ENCODE measurements at places on chromosomes 3 and 15.

- peak; percentile 89 for DNase-seq
Measured at GRCh38 chr3:170745211-170745718, 124.7 kb downstream of the RPL22L1 start.

DNA sequence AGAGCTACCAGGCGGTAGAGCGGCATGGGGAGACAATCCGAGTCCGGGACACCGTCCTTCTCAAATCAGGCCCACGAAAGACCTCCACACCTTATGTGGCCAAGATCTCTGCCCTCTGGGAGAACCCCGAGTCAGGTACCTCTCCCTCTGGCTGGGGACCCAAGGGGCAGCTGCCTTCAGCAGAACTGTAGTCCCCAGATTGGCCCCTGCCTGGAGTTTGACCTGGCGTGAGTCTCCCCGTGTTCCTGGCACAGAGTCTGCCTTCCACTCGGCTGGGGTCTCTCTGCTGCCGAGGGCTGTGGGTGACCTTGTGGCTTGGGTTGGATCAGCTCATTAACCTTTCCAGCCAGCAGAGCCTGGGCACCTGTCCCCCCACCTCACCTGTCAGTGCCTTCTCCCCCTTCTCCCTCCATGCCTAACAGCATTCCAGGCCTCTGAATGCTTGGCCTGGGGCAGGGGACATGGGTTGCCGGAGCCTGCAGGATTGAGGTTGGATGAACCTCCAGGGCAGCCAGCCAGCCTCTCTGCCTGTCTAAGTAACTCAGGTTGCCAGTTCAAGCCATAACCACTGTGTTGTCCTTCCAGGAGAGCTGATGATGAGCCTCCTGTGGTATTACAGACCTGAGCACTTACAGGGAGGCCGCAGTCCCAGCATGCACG is 6.8 kb upstream of the CHST14 start:
- DNase-seq: no peak

GRCh38 chr3:188421151-188421821 is 267.3 kb downstream of the LPP start:
- peak; percentile 89 for DNase-seq

DNA sequence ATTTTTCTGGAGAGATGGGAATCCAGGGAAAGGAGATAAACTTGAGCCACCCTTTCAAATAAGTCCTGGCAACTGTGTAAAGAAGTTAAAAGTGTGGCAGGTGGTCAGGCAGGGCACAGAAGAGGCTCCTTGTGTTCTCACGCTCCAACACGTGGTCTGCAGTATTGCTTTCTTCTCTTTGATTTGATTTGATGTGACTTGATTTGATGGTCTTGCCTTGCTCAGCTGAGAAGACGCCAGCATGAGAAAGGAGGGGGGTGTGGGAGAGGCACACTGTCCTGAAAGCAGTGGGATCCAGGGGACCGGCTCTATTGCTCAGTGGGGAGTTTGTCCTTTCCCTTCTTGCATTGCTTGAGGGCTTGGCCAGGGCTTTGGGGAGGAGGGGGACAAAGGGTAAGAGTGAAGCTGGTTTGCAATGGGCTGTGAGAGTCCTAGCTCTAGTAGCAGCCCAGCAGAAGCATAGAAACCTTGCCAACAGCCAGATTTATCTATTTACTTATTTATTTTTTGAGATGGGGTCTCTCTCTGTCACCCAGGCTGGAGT is 25.7 kb upstream of the NEO1 start:
- DNase-seq: no peak

DNA sequence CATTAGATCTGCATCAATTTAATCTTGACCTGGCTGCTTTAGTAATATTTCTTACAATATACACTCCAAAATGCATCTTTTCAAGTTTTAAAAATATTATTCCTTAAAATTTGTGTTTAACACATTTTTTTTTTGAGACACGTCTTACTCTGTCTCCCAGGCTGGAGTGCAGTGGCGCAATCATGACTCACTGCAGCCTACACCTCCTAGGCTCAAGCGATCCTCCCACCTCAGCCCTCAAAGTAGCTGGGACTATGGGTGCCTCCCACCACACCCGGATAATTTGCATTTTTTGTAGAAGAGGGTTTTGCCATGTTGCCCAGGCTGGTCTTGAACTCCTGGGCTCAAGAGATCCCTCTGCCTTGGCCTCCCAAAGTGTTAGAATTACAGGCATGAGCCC is 73.6 kb downstream of the ETV5 start:
- no peak for DNase-seq

GRCh38 chr3:64939309-64939708 is 251.5 kb upstream of the ADAMTS9 start:
- no peak for DNase-seq

- DNase-seq: no peak
Measured at GRCh38 chr3:37346227-37347005, 172.0 kb upstream of the LRRFIP2 start.

- DNase-seq: no peak
Measured at GRCh38 chr15:48590723-48591122, 54.8 kb downstream of the FBN1 start.

DNA sequence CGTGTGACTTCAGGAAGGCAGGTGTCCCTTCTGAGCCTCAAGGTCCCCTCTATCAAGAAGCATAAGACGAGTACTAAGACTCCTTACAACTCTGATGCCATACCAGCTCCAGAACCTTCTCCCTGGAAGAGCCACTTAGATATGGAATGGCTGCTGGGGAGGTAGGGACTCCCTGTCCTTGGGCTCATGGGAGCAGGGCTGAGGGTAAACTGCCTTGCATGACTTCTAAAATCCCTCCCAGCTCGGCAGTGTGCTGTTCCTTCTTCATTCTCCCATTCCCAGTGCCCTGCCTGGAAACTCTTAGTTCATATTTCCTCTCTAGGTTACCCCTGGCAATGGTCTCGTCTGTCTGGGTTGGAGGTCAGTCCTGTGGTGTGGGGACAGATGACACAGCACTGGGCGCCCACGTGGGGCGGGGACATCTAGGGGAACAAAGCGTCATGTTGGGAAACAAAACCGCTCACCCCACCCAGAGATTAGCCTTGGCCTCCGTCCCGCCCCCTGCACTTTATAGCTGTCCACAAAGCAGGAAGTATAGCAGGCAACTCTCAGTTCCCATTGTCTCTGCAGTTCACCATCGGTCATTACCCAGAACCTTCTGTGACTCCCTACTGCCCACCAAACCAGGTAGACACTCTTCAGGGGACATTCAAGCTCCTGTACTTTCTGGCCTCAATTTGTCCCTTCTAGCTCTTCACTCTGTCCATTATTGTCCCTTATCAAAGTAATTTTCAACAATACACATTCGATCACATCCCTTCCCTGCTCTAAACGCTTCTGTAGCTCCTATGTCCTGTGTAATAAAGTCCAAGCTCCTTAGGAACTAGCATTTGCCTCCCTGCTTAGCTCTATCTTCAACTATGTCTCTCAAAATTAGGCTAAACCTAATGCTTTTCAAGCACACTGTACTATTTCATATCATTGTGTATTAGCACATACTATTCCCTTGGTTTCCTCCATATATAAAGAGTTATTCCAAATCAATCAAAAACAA is 73.8 kb downstream of the IQSEC1 start:
- no peak for DNase-seq

DNA sequence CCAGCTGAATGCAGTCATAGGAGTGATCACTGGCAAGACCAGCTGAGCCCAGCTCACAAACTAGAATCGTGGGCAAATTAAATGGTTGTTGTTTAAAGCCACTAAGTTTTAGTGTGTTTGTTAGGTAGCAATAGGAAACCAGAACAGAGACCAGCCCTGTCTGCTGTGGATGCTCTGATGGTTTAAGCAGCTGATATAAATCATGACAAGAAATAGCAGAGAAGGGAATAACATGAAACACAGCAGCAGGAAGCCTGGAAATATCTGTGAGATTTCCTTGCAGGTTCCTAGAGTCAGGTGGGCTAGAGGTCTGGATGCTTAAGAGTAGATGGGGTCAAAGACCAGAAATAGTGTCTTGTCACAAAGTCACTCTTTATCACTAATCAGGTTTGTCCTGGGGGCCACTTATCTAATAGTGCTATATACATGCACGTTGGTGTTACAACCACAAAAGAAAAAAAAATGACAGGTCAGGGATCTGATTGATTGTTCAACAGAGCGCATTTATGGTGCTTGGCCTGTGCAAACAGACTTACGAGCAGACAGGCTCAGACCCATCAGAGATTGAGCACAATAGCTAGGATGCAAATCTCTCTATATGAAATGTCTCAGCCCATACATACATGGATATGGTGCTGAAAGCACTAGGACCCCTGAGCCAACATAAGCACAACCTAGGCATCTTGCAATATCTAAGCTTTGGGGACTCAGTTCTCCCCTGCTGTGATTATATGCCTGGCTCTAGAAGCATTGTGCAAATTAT is 967.7 kb downstream of the AGBL1 start:
- DNase-seq: no peak

- DNase-seq: no peak
Measured at GRCh38 chr3:134542287-134542958, 56.6 kb downstream of the CEP63 start.

DNA sequence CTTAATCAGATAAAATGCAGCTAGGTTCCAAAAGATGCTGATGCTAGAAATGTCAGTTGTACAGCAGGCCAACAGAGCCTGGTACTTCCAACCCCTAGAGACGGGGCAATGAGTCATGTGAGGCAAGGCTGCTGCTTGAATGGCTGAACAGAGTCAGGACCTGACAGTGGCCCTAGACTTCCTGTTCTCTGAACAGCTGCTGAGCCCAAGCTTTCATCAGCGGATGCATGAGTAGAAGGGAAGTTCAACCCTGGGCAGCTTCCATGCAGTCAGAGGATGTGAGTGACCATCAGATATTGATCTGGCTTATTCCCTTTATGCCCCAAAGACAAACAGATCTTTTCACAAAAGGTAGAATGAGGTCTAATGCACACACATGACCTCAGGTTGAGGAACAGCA is 282.9 kb upstream of the COL8A1 start:
- DNase-seq: no peak

DNA sequence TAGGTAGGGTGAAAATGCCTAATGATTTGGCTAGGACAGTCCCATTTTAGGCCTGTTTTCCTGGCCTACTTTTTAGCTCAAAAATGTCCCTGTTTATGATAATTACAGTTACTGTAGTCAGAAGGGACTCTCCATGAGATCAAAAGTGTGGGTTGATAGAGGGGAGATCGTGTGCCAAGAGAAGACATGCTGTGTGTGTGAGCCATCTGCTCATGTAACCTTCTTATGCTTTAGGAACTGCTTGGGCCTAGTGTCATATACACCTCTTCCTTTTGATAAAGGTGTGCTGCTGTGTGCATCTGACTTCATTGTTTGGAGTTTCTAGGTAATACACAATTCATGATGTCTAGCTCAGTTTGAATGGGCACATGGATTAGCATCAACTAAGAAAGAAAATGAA is 786.5 kb downstream of the PDCD6IP start:
- no peak for DNase-seq

GRCh38 chr3:112437146-112438022 is 61.9 kb downstream of the BTLA start:
- peak; percentile 6 for DNase-seq

DNA sequence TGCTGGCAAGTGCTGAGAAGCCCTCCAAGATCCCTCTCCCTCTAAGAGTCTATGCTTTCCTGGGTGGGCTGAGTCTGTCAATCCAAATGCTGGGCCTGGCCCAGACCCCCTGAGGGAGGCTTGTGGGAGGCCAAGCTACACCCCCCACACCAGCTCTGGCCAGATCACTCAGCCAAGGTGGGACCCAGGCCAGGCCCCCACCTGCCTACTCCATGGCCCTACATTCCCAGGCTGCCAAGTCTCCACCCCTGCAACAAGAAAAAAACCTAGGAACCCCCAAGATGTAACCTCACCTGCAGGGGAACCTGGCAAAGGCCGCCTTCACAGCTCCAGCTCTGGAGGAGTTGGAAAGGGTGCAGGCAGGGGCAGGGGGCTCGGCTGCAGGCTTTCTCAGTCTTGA is 109.1 kb downstream of the CHSY1 start:
- DNase-seq: no peak

GRCh38 chr3:43810797-43811196 is 120.1 kb downstream of the ABHD5 start:
- no peak for DNase-seq

GRCh38 chr3:152047465-152047864 is 174.0 kb downstream of the SUCNR1 start:
- DNase-seq: peak; percentile 53

Measured in astrocyte (in vitro differentiated cells and primary cell).